Esophagus squamous epithelium (tissue), 5 donors: ENCODE measurements at places on chromosomes 6 and 20.

DNA sequence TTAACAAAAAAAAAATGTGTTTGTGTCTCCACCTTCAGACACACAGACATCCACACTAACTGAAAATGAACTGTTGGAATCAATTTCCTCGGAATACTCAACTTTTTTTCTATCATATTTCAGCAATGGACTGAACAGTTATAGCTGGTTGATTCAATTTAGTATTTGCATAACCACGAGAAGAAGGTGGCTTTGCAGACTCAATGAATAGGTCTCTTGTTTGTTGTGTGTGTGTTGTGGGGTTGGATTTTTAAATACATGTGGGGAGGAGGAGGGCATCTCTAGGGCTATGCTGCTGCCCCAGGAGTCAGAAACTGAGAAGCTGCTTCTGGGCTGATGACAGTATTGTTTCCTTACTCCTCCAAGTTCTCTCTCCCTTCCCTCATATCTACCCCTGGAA lies 28.7 kb downstream of the TFAP2A start:
- DNase-seq, result no peak

DNA sequence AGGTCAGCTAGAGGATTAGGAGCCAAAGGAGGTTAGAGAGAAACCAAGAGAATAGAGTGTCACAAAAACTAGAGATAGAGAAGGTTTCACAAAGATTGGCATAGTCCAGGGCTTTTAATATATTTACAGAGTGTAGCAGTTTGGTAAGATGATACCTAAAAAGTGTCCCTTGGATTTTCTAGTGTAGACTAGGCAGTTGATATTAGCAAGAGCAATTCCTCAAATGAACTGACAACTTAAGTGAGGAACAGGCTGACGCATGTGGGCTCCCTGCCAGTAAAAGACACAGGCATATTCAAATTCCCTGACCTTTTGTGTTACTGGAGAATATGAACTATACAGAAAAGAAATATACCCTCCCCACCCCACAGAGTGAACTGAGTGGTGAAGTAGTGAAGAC lies 40.1 kb downstream of the VTA1 start:
- DNase-seq, result no peak

GRCh38 chr6:139080255-139080920 lies 51.8 kb downstream of the ABRACL start:
- DNase-seq, result no peak

- no peak for DNase-seq
These were observed 7.2 kb upstream of the MMP9 start for GRCh38 chr20:46001498-46001897.

DNA sequence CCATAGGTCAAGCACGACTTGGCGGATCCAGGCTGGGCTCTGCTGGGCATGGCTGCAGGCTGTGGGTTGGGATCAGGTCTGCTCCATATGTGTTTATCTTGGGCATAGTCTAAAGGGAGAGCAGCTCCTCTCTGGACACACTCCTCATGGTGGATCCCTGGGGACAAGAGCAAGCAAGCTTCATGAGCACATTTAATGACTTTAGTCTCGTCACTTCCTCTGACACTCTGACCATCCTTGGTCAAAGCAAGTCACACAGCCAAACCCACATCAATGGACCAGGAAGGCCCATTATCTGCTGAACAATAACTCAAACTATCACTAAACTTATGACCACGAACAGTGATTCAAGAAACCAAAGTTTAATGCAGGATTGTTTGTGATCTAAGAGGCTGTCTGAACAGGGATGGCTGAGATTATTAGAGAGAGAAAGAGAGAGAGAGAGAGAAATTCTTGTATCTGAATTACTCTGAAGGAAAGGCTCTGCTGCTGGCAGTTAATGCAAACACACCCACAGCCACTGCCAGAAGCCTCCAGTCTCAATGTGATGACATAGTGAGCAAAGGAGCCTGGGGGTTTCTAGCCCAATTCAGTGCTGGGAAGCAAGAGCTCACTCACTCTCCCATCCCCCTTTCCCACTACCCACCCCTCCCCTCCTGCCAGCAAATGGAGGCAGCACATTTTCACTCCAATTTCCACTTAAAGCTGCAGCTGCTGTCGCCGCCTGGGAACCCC lies 490.2 kb upstream of the SULF2 start:
- no peak for DNase-seq

DNA sequence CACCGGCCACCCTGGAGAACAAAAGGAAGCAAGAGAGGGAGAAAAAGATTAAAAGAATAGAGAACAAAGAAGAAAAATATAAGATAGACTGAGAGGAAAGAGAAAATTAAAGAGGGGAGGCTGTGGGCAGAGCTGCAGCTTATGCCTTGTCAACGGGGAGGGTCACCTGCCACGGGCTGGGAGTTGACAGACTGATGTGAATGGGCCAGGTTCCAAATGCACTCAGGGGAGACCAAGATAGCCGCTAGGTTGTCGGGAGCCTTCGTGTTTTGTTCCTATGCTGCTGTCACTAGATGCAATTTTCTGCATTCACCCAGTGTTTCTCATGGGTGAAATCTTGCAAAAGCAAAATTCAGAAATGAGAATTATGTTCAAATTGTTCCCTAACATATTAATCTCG lies 119.6 kb upstream of the MTHFD1L start:
- DNase-seq, result no peak

- no peak for DNase-seq
These were observed 152.8 kb upstream of the CHD6 start for GRCh38 chr20:41770965-41771364.

- no peak for DNase-seq
These were observed 73.9 kb downstream of the MTHFD1L start for GRCh38 chr6:150939399-150939798.

DNA sequence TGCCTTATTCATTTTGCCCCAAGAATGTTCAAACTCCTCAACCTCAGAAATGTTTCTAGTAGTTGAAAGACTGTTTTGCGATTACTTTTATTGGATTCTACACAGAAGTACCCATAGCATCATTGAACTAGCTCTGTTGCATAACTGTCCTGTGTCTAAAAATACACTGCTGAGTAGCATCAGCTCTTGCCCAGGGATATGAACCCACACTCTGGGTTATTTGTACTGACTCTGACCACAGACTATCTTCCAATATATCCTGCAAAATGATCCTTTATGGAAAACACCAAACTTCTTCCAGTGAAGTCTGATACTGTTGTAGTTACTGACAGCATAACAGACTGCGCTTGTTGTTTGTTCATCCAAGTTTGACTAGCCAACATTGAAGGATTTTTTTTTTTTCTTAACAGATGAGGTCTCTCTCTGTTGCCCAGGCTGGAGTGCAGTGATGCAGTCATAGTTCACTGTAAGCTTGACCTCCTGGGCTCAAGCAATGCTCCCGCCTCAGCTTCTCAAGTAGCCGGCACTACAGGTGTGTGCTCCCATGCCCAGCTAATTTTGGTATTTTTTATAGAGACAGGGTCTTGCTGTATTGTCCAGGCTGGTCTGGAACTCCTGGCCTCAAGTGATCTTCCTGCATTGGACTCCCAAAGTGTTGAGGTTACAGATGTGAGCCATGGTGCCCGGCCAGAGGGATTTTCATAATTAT lies 49.9 kb downstream of the TULP4 start:
- DNase-seq, result no peak

DNA sequence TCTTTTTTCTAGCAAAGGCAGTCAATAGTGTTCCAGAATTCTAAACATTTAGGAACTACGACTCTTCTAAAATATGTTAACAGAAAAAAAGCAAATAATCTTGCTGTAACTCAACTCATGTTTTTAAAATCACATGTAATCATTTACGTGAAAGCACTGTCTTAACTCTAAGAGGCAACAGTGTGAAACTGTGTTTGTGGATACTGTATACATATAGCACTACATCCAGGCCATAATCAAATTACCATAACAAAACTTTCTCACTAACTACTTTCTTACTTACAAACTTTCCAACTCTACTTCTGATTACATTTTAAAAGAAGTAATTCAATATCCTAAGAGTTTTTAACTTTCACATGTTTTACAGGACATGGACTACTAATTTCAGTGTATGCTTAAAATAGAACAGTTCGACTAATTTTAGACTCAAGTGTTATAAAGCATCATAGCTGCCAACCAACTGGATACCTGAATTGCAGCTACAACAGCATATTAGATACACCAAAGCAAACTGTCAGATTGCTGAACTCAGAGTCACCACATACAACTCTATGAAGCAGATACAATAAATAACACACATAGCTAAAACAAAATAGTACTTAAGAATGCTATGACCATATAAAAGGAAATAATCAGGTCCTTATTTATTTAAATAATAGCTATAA lies 121.6 kb upstream of the BEND6 start:
- DNase-seq, result no peak

- DNase-seq, result no peak
These were observed 459.7 kb downstream of the MMUT start for GRCh38 chr6:49003348-49003747.

GRCh38 chr6:132287101-132287500 lies 114.2 kb downstream of the MOXD1 start:
- DNase-seq, result no peak

GRCh38 chr6:34110610-34111009 lies 35.3 kb downstream of the GRM4 start:
- no peak for DNase-seq

- DNase-seq, result no peak
These were observed 354.9 kb downstream of the CD109 start for GRCh38 chr6:74050921-74051320.

- no peak for DNase-seq
These were observed 80.7 kb upstream of the CLDN20 start for GRCh38 chr6:155183095-155183494.

DNA sequence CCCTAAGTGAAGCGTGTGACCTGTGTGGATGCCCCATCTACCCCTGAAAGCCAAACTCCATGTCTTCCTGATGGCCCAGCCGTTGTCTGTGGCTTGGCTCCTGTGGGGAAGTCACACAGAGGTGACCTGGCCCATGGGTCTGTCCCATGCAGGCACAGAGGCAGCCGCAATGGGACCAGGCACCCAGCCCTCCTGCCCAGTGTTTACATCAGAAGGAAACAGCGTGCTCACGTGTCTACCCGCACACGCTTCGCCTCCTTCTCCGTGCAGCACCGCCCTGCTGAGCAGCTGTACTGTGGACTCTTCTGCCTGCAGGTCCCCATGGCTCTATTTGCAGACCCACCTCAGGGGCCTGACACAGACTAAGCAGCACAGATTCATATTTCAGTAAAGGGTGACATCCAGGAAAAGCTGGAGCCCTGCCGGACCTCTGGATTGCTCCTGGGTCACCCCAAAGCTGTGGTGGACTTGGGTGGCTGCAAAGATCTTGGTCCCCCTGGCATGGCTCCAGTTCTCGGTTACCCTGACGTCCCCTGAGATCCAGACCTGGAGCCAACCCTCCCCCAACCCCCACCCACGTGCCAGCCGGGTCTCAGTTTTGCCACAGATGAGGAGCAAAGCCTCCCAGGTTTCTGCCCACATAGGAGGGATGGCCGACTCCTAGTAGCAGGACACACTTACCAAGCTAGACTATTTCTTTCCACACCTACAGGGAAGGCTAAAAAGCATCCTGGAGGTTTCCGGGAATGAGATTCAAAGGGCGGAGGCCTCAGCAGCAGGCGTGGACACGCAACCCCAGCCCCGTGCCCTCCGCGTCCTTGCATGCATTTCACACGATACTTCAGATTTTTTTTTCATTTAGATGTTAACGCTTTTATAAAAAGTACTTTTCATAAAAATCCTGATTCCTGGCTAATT lies 120.3 kb downstream of the CDH4 start:
- no peak for DNase-seq

- DNase-seq, result no peak
These were observed 1092.0 kb upstream of the MAP3K7 start for GRCh38 chr6:91678679-91679446.

- DNase-seq, result no peak
These were observed 41.4 kb upstream of the MYL9 start for GRCh38 chr20:36499723-36500501.

- no peak for DNase-seq
These were observed 4.6 kb downstream of the AFDN start for GRCh38 chr6:167831281-167831828.

DNA sequence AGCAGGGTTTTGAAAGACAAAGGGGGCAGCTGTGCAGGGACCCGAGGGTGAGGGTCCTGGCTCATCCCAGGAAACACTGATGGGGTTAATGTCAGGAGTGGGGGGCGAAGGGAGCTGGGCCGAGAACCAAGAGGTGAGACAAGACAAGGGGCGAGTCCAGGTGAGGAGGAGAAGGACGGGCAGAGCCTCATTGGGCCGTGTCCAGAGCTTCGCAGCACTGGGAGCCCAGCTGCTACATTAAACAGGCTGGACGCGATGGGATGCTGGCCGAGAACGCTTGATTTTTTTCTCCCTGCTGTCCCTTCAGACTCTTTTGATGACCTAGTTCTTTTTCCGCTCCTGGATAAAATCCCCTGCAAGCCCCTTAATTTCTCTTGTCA lies 172.8 kb upstream of the SNX9 start:
- DNase-seq, result no peak

- DNase-seq, result no peak
These were observed 93.3 kb downstream of the SMOC2 start for GRCh38 chr6:168534265-168534664.

- no peak for DNase-seq
These were observed 268.8 kb downstream of the ZNF217 start for GRCh38 chr20:53324816-53325215.

GRCh38 chr6:113065611-113066010 lies 718.5 kb downstream of the RFPL4B start:
- DNase-seq, result no peak

DNA sequence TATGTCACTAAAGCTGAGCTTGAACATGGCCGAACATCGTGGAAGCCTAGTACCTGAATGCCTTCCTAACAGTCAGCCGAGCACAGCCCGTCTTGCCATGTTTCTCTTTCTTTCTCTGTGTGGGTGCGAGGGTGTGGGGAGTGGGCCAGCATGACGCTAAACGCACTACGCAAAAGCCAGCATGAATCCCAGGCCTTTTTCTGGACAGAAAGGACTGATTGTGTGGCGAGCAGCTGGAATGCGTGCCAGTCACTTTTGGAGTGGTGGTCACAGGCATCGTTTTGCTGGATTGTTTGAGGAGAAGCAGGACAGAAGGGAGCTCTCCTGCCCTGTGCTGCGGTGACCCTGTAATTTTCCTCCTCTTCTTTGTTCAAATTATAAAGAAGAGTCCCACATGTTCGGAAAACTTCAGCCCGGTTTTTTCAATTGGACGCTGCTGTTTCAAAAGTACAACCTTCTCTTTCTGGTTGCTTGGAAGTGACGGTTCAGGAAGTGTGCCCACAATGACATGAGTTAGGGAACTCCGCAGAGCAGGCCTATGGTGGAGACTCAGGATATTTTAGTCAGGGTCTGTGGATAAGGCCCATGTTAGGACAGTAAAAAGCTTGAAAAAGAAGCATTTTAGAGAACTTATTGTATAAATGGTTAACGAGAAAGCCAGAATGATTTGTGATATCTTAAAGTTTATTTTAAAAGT lies 54.3 kb downstream of the PDE7B start:
- DNase-seq, result no peak

GRCh38 chr6:36610041-36610955 lies 16.1 kb downstream of the SRSF3 start:
- DNase-seq, result no peak

- no peak for DNase-seq
These were observed 671 bp downstream of the E2F1 start for GRCh38 chr20:33685328-33686099.

GRCh38 chr20:53875452-53875851 lies 194.9 kb downstream of the BCAS1 start:
- no peak for DNase-seq

- DNase-seq, result no peak
These were observed 17.9 kb upstream of the ARMC12 start for GRCh38 chr6:35718911-35719381.
